ENCODE measurements at places on chromosomes 16 and 17. TPM values are rescaled to one million over a fixed set of nuclear protein-coding genes. Genes with fewer than 3 reads are reported as not detected.

DNA sequence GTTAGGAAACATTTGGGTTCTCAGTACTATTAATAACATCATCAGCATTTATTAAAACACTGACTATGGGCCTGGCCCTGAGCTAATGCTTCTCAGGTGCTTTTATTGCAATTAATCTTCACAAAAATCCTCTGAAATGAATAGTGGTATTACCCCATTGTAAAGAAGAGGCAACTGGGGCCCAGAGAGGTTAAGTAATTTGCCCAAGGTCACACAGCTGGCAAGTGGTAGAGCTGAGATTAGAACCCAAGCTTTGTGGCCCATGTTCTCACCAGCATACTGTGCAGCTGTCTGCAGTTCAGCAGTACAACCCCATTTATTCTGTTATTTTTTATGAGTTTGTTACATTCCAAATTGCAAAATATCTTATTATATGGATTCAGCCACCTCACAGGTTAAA is 82.3 kb downstream of the TBC1D16 start:
- no peak overlapping the region for H3K4me3 ChIP-seq
- H3K27ac ChIP-seq, result no peak overlapping the region
- no peaks in the 10 kb centered on the region for H3K4me1 ChIP-seq
- peaks cover 13% of the 10 kb centered on the region for H3K27me3 ChIP-seq

GRCh38 chr17:34291721-34292348 is 6.3 kb downstream of the CCL11 start:
- H3K27ac ChIP-seq, result no peak overlapping the region
- no peak overlapping the region for H3K4me3 ChIP-seq
- H3K4me1 ChIP-seq, result no peaks in the 10 kb centered on the region
- no peaks in the 10 kb centered on the region for H3K36me3 ChIP-seq
- no peak for DNase-seq

DNA sequence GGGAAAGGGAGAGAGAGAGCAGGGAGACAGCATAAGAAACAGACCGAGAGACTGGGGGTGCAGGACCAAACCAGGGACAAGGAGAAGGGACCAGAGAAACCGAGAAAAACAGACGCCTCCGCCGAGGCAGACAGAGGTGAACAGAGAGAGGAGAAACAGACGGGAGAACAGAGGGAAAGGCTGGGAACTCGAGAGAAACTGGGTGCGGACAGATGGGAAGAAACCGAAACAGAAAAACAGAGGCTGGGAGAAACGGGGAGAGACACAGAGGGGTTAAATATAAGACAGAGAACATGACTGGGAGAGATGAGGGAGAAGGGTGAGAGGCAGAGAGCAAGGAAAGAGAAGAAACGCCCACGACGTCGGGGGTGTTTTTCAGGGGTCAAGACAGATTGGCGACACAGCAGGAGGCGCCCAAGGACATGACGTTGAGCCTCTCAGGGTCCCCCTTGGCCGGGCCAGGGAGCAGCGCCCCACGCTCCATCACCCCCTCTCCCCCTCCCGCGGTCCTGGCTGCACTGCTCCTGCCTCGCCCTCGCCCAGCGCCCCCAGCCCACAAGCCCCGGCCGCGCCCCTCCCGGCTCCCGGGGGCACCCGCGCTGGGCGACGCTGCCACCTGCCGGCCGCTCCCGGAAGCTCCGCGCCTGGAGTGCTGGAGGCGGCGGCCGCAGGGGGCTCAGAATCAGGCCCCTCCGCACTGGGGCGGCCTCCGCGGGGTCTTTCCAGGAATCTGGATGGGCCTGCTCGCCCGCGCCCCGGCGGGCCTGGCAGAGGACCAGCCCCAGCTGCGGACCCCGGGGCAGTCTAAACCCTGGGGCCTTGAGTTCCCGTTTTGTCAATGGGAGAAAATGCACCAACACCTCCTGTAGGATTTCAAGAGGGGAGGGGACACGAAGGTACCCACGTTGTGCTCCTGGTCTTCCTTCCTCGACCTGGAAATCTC is 1.3 kb upstream of the TMEM92 start:
- H3K27me3 ChIP-seq, result no peaks in the 10 kb centered on the region
- H3K4me3 ChIP-seq, result peak overlapping the region; percentile 37
- H3K27ac ChIP-seq, result no peak overlapping the region
- peaks cover 13% of the 10 kb centered on the region for H3K4me1 ChIP-seq
- DNase-seq, result peak; percentile 40

CDH16 gene
- not detected for total RNA-seq

DNA sequence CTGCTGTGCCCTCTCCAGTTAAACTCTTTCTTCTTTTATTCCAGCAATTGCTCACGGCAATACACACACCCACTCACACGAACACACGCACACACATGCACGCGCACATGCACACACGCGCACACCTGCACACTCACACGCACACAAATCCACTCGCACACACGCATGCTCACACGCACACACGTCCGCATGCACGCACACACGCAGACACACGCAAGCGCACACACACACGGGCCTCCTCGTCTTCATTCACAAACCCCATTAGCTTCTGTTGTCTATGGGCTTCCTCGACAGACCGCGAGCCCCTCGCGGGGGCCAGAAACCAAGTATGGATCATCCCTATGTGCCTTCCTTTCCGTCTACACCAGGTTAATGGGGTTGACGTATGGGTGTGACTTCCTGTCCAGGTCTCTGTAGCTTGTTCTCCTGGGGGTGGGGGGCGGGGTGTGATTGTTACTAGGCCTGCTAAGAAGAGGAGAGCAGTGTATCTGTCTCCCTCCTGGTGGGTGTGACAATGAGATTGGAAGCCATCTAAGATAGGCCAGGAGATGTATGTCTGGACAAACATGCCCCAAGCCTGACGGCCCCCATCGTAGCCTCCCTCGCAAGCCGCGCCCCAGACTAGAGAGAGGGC is 670 bp upstream of the CTF1 start:
- peaks cover 10% of the 10 kb centered on the region for H3K36me3 ChIP-seq

DNA sequence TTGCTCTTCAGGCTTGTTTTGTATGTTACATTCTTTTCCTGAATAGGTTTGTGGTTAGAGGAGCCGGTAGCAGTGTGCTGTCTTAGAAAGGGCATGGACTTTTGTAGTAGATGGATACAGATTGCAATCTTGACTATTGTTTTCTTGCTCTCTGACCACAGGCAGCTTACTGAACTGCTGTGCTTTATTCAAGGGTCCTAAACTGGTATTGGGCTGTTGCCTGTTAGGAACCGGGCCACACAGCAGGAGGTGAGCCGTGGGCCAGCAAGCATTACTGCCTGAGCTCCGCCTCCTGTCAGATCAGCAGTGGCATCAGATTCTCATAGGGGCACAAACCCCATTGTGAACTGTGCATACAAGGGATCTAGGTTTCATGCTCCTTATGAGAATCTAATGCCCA is 373.9 kb downstream of the CPPED1 start:
- H3K27ac ChIP-seq, result no peak overlapping the region
- DNase-seq, result no peak
- H3K4me1 ChIP-seq, result peaks cover 3% of the 10 kb centered on the region
- no peak overlapping the region for H3K4me3 ChIP-seq

DNA sequence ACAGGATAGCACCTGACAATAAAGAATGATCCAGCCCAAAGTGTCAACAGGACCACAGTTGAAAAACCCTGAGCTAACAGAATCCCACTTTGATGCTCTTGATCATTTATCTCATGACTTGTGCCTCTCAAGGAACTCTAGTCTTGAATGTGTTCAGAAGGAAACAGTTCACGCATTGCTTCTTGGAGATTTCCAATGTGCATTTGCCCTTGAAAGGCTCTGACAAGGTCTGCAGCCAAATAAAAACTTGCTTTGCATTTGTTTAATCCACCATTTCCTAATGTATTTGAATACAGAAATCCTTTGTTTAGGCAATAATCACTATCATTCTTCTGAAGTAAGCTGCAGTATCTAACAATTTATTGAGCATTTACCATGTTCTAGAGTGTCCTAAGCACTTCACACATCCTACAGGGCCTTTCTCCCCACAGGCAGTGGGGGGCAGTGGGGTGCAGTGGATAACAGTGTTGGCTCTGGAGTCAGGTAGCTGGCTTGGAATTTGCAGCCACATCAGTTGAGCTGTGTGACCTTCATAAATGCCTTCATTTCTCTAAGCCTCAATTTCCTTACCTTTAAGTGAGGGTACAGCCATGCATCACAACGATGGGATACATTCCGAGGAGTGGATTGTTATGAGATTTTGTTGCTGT is 239.7 kb downstream of the XYLT1 start:
- no peaks in the 10 kb centered on the region for H3K36me3 ChIP-seq
- no peaks in the 10 kb centered on the region for H3K27me3 ChIP-seq
- no peak overlapping the region for H3K27ac ChIP-seq
- no peak for DNase-seq

- H3K27me3 ChIP-seq, result no peaks in the 10 kb centered on the region
- H3K4me1 ChIP-seq, result no peaks in the 10 kb centered on the region
- no peak overlapping the region for H3K27ac ChIP-seq
- no peak overlapping the region for H3K4me3 ChIP-seq
Measured at GRCh38 chr17:12637015-12637414, 28.7 kb upstream of the MYOCD start.

DNA sequence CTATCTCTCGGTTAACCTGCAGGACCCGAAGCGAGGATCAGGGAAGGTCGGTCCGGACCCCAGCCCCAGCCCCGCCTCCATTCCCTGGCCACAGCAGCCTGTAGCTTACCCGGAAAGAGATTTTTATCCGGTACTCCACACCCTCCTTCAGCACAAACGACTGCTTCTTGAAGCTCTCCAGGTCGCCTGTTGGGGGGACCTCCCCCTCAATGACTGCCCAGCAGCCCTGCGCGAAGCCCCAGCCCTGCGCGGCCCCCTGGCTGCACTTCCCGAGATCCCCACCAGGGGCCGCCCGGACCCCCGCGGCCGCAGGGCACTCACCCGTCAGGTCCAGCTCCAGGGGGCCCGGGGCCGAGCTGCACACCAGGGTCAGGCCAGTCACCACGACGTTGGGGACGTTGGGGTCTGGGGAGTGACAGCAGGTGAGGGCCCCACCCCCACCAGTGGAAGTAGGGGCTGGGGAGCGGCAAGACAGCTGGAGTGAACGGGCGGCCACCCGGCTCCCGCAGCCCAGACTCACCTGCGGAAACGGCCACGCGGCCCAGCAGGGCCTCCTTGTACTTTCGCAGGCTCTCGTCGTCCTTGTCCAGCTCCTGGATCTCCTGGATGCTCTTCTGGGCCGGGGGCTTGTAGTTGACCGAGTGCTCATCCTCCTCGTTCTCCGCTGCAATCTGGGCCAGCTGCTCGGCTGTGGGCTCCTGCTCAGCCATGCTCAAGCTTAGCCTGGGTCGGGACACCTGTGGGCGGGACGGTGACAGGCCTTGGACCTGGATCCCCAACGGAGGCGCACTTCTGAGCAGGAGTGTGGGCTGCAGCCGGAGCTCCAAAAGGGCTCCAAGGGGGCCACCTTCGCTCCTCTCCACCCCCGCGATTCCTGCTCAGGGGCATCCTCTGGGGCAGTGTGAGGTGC is 1.7 kb downstream of the ARHGDIA start:
- peaks cover 10% of the 10 kb centered on the region for H3K4me1 ChIP-seq
- H3K27ac ChIP-seq, result peak overlapping the region; percentile 69
- peak overlapping the region; percentile 62 for H3K4me3 ChIP-seq
- no peaks in the 10 kb centered on the region for H3K27me3 ChIP-seq
- H3K36me3 ChIP-seq, result peaks cover 30% of the 10 kb centered on the region

DNA sequence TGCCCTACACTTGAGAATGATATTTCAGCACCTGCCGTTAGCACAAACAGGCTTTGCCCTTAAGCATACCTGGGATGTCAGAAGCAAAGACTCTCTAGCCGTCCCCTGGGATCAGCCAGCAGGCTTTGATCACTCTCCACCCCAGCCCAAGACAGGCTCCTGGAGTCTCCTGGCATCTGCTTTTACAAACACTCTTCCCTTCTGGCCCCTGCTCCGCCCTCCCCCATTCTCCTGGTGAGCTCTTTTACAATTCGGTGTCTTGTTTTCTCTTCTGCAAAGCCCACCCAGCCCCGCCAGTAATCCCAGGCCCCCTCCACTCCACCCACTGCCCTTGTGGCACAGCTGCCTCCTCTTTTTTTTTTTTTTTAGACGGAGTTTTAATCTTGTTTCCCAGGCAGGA is 50.4 kb downstream of the KATNIP start:
- no peak overlapping the region for H3K4me3 ChIP-seq
- no peak overlapping the region for H3K27ac ChIP-seq
- H3K27me3 ChIP-seq, result no peaks in the 10 kb centered on the region
- H3K36me3 ChIP-seq, result peaks cover 2% of the 10 kb centered on the region
- no peak for DNase-seq

GRCh38 chr16:75758215-75758614 is 31.9 kb upstream of the CPHXL start:
- H3K4me1 ChIP-seq, result no peaks in the 10 kb centered on the region
- H3K4me3 ChIP-seq, result no peak overlapping the region
- H3K36me3 ChIP-seq, result no peaks in the 10 kb centered on the region
- no peak for DNase-seq
- H3K27me3 ChIP-seq, result peaks cover 2% of the 10 kb centered on the region

DNA sequence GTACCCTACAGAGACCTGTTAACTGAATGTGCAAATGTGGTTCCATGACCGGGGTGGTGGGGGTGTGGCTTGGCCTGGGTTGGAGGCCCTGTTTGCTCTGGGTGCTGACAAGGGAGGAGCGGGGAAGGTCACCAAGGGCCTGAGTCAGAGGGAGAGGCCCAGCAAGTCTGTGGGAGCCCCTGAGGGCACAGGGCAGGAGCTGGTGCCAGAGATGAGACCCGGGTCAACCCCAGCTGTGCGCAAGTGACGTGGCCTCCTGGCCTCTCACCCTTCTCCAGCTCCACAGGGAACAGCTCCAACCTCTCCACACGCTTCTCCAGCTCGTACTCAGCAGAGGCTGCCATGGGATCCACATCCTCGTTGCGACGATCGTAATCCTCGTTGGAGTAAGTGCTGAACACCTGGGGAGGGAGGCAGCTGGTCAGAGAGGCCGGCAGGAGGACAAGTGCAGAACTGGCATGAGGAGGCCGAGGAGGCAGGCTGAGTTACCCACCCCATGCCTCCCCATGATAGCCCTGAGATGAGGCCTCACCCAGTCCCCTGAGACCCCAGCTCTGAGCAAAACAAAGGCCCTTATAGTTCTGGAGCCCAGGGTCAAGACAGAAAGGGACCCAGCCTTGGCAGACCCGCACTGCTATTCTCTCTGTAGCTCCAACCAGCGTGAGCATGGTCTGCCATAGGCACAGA is 5.5 kb downstream of the PPP1R9B start:
- no peaks in the 10 kb centered on the region for H3K27me3 ChIP-seq
- no peak overlapping the region for H3K4me3 ChIP-seq
- no peak for DNase-seq

GRCh38 chr17:50865868-50866260 is 290 bp downstream of the TOB1 start:
- no peaks in the 10 kb centered on the region for H3K27me3 ChIP-seq
- H3K4me3 ChIP-seq, result peak overlapping the region; percentile 86
- H3K4me1 ChIP-seq, result peaks cover 39% of the 10 kb centered on the region
- H3K27ac ChIP-seq, result peak overlapping the region; percentile 77
- peaks cover 3% of the 10 kb centered on the region for H3K36me3 ChIP-seq
- DNase-seq, result no peak

CHD3 gene
- total RNA-seq, result 271 TPM

- H3K4me1 ChIP-seq, result peaks cover 88% of the 10 kb centered on the region
- no peaks in the 10 kb centered on the region for H3K27me3 ChIP-seq
Measured at GRCh38 chr17:78763561-78763960, 18.5 kb downstream of the CYTH1 start.

Data from T-cell (primary cell).